ENCODE measurements at places on chromosomes 2 and 18.

DNA sequence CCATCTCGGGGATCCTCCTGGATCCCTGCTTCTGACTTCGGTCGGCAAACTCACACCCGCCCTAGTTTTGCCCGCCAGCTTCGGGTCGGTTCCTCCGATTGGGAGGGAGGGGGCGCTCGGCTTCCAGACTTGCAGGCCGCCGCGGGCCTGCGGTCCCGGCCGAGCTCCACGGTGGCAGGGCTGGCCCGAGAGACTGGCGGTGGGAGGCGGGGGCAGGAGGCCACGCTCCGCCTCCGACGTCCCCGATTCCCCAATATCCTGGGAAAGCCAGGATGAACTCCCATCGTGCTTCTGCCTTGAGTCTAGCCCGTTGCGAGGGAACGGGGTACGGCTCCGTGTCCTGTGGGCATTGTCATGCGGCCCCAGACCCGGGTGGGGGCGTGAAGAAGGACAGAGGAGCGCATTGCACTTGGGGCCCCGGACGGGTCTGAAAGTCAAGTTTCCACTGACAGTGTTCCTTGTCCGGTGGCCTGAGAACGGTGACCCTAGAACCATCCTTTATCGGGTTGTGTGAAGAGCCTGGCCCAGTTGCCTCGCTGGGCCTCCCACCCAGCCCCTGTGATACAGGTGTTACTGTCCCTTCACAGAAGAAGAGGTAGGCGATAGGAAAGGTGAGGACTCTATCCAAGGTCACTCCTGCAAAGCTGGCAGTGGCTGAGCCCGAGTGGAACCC, 2.4 kb upstream of the INHBB start:
- no peak for DNase-seq

GRCh38 chr2:221145396-221145795, 426.7 kb downstream of the EPHA4 start:
- no peak for DNase-seq

GRCh38 chr18:1394966-1395365, 490.3 kb downstream of the ADCYAP1 start:
- DNase-seq, result no peak

GRCh38 chr18:21057112-21057511, 54.5 kb downstream of the ROCK1 start:
- DNase-seq, result no peak

- DNase-seq, result no peak
Observed at GRCh38 chr18:42578792-42579191, 536.7 kb downstream of the RIT2 start.

DNA sequence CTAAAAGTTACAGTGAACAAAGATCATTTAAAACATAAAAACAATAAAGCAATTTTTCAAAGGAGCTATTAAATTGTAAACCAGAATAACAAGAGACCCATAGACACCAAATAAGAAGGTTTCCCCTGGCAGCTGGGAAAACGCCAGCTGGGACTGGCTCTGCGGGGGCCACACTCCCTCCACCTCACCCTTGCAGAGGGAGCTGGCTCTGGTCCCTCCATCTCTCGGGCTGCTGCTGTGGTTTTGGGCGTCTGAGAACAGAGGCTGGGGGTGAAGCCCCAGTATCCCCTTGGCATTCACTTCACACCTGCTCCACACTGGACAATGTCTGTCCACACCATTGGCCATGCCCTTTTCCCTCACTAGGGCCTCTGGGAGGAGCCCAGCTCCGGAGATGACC, 62.1 kb upstream of the OTOS start:
- no peak for DNase-seq

DNA sequence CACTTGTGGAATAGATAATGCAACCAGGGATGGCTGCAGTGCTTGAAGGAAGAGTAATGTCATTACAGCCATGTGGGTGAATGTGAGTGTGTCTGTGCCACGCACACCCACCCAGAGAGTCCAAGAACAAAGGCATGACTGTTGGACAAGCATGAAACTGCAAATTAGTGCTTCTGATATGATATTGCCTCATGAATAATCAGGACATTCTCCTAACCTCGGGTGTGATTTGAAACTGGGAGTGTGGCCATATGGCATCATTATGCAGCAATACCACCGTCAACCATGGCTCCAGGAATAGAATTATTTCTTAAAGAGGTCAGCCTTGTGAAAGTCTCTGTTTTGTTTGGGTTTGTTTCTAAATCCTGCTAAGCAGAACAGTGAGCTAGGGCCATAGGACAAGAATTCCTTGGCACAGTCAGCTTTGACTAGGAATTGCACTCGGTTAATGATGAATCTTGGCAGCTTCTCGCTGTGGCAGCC, 678.0 kb upstream of the RAB6C start:
- no peak for DNase-seq

- no peak for DNase-seq
Observed at GRCh38 chr2:98839292-98839691, 96.7 kb downstream of the CRACDL start.

- DNase-seq, result no peak
Observed at GRCh38 chr2:118577202-118577601, 270.2 kb downstream of the EN1 start.

DNA sequence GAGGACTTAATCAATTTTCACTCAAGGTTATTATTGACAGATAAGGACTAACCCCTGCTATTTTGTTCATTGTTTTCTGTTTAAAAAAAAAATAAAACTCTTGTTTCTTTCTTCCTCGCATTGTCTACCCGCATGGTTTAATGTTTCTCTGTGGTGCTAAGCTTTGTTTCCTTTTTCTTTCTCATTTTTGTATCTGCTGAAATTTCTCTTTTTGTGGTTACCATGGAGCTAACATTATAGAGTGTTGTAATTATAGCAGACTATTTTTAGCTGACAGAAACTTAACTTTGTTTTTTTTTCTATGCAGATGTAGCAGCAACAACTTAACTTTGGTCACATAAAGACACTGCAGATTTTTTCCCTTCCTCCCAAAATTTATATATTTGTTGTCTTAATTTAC, 43.1 kb upstream of the CHN1 start:
- no peak for DNase-seq

- no peak for DNase-seq
Observed at GRCh38 chr2:237152361-237152760, 66.7 kb downstream of the COPS8 start.

DNA sequence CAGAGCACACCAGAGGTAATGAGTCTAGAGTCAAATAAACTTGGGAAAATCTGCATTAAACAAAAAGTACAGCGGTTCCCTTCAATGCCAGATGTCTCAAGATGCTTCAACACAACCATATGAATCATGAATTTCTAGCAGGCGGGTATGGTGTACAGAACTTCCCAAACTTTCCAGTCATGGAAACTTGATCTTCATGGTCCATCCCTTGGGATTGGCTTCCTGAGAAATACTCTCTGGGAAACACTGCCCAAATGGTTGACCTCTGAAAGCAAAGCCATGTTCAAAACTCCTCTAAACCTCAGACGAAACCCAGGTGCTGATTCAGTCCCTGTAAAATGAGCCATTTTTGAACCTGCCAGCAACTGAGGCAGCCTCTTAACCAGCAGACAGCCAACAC, 16.4 kb upstream of the TMEM247 start:
- no peak for DNase-seq

DNA sequence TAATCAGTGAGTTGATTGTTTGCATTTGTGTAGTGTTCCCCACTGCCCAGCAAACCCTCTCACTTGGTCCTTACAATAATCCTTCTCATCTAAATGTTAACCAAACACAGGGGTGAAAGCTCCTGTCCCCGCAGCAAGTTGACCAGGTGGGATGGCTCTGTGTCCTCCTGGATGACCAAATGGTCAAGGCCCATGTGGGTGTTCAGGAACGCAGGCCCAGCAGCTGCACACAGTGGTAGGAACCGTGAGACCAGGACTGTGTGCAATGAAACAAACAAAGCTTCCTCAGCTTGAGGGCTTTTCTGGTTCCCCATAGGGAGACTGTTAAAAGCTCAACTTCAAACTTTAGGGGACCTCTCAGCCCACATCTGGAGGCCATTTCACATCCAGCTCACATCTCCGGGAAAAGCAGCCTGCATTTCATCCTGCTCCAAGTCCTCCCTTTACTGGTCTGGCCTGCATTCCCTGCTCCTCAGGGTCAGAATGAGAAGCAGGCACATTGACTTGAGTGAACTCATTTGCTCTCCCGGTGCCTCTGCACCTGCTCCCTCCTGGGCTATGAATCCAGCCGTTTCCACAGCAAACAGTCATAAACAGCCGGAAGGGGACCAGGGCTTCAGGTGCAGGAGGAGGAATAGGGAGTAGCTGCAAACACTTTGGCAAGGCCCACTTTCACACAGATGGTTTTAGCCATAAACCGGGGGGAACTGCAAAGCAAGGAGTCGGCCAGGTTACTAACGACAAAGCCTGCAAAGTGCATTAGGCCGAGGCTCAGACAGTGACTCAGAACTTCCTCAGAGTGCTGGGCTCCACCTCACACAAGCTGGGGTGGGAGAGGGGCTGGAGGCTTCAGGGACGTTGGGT, 144.7 kb downstream of the CAPN13 start:
- peak; percentile 77 for DNase-seq

DNA sequence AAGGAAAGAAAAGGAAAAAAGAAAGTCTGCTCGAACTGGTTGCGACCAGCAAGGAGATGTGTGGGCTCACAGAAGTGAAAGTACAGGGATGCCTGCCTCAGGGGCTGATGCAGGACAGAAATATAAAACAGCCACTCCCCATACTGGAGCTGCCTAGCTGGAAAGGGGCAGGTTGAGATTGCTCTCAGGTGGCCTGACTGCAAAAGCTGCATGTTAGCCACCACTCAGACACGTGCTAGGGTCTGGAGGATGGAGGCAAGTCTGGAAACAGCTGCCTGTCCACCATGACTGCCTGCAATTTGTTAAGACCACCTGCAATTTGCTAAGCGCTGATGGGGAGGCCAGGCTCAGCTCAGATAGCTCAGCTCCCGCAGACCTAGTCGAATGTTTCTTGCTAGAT, 17.9 kb downstream of the B3GNT7 start:
- no peak for DNase-seq

DNA sequence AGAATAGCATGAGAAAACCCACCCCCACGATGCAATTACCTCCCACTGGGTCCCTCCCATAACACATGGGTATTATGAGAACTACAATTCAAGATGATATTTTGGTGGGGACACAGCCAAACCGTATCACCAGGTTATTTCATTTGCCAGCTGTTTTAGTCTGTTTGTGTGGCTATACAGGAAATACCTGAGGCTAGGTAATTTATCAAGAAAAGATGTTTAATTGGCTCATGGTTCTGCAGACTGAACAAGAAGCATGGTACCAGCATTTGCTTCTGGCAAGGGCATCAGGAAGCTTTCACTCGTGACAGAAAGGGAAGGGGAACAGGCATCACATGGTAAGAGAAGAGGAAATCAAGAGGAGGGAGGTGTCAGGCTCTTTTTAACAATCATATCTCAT, 329.2 kb downstream of the GULP1 start:
- DNase-seq, result no peak

- DNase-seq, result no peak
Observed at GRCh38 chr2:181262782-181263181, 194.4 kb upstream of the ITGA4 start.

DNA sequence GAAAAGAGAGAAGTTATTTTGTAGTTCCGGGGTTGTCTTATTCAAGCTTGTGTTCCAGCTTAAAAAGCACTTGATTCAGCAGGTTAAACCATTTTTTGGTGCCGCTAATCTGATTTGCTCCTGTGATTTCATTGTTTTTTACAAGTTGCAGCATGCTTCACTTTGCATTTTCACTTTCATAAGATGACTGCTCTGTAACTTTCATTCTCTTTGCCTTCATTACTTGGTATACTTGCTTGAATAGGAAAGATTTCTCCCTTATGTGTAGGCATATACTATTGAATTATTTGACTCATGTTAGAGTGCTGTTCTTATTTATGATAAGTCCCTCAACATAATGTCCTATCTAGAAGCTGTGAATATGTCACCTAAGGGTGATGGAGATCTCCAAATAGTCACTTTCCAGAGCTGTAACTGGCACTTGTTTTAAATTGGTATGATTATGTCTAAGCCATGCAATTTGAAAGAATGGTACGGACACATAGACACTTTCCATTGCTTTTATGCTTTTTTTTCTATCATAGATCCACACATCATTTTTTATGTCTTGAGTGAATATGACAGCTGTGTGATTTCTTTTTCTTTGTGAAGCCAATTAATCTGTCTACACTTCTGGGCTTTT, 254.5 kb downstream of the DSEL start:
- no peak for DNase-seq

- no peak for DNase-seq
Observed at GRCh38 chr2:99777656-99778290, 288.0 kb upstream of the REV1 start.

DNA sequence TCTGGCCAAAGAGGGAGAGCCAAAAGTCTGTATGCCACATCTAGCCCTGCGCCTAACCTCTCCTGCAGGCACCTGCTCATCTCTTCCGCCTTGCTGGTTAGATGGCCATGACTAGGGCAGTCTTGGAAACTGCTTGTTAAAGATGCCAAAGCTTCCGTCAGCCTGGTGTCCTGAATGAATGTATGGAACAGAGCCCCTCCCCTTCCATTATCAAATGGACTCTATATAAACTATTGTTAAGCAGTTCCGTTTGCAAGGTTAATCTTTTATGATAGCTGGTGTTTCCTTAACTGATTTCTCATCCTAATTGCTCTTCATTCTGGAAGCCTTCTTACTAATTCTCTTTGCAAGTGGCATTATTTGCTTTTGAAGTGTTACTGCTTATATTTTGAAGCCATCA, 87.1 kb downstream of the ATP9B start:
- DNase-seq, result no peak

DNA sequence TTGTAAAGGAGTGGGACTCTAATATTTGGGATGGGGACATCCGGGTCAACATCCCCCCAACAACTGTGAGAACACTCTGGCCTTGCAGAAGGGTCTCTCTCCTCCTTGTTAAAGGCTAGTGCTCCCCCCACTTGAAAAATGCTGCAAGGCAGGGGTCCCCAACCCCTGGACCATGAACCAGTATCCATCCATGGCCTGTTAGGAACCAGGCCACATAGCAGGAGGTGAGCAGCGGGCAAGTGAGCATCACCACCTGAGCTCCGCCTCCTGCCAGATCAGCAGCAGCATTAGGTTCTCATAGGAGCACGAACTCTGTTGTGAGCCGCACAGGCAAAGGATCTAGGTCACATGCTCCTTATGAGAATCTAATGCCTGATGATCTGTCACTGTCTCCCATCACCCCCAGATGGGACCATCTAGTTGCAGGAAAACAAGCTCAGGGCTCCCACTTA, 243.9 kb upstream of the ID2 start:
- no peak for DNase-seq

DNA sequence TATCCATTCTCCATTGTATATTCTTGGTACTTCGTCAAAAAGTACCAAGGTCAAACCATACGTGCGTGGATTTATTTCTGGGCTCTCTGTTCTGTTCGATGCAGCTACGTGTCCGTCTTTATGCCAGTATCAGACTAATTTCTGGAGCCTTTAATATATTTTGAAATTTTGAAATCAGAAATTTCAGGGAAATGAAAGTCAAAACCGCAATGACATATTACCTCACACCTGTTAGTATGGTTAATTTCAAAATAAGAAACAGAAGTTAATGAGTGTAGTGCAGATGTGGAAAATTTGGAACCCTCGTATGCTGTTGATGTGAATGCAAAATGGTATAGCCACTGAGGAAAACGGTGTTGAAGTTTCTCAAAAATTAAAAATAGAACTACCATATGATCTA, 156.1 kb upstream of the TRIB2 start:
- DNase-seq, result no peak

All from NCI-H146 (cell line).